ENCODE measurements at places on chromosomes 12 and 14. TPM values are rescaled to one million over a fixed set of nuclear protein-coding genes. Genes with fewer than 3 reads are reported as not detected.

The PROX2 gene
- total RNA-seq: not detected

The CCDC196 gene
- not detected for total RNA-seq

The TMPO gene
- 26.8 TPM for total RNA-seq

The MBIP gene
- 14.1 TPM for total RNA-seq

The TAS2R43 gene
- total RNA-seq: not detected

The FAM222A gene
- total RNA-seq: 2.1 TPM

The DPPA3 gene
- total RNA-seq: not detected

The LRFN5 gene
- total RNA-seq: 1.8 TPM

The CCDC38 gene
- not detected for total RNA-seq

The TGM1 gene
- 7.9 TPM for total RNA-seq

The RD3L gene
- total RNA-seq: not detected

The TMEM30B gene
- total RNA-seq: 0.12 TPM

The TAS2R9 gene
- total RNA-seq: not detected

The ALX1 gene
- total RNA-seq: 6.1 TPM

The CELA1 gene
- total RNA-seq: not detected

The SLC2A13 gene
- total RNA-seq: 10.3 TPM

The NPAS3 gene
- 0.51 TPM for total RNA-seq

The ARHGEF40 gene
- total RNA-seq: 32.8 TPM

The PPP1R1A gene
- not detected for total RNA-seq

All from pericardium fibroblast (primary cell).